WTC11 (cell line): ENCODE measurements at places on chromosomes 3 and 15. TPM values are rescaled to one million over a fixed set of nuclear protein-coding genes. Genes with fewer than 3 reads are reported as not detected.

The SPATA12 gene
- total RNA-seq: 0.18 to 0.39 TPM (median 0.37 TPM) in 3 replicates

- H3K27ac ChIP-seq: no peak overlapping the region
- peaks cover 24% of the 10 kb centered on the region for H3K4me1 ChIP-seq
- DNase-seq: no peak
- no peaks in the 10 kb centered on the region; the same call in 1 of the 2 replicates for H3K27me3 ChIP-seq
Observed at GRCh38 chr15:50767332-50767861, 1.9 kb upstream of the SPPL2A start.

The LINGO1 gene
- 51.3 to 60.5 TPM (median 58.9 TPM) in 3 replicates for total RNA-seq

DNA sequence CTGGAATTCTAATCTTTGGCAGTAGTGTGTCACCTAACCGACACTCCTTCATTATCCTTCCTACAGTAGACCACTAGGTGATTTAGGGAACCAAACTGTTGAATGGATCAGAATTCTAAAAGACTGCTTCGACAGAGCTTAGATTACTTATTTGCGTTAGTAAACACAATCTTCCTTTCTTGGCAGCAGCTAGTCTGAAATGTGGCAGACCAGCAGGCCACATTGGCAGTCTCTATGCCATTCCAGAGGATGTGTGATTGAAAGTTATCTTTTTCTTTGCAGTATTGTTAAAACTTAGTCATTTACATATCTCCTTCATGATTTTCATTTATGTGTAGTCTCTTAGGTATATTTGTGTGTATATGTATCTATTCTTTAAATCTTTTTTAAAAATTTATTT lies 23.6 kb downstream of the MBNL1 start:
- no peak for DNase-seq
- H3K36me3 ChIP-seq: no peaks in the 10 kb centered on the region
- no peak overlapping the region for H3K27ac ChIP-seq
- H3K4me3 ChIP-seq: no peak overlapping the region
- H3K4me1 ChIP-seq: peaks cover 40% of the 10 kb centered on the region

DNA sequence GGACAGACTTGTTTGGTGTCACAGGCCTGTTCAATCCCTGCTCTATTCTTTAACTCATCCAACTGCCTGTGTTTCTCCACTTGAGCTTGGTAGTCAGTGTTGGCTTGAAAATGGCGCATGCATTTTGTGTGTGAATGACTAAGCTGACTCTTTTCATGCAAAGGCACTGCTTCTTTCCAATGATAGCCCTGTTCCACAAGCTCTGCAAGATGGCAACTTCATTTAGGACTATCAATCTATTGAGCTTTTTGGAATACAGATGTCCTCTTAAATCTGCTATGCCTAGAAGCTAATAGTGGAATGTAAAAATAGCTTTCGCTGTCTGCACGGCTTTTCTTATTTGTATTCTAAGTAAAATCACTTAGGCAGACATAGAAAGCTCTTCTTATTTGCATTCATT lies 33.6 kb upstream of the SYNPR start:
- no peaks in the 10 kb centered on the region; the same call in none of the 2 replicates for H3K27me3 ChIP-seq
- no peaks in the 10 kb centered on the region for H3K4me1 ChIP-seq
- H3K4me3 ChIP-seq: no peak overlapping the region
- DNase-seq: no peak
- H3K36me3 ChIP-seq: no peaks in the 10 kb centered on the region

GRCh38 chr3:65702202-65702601 lies 336.5 kb downstream of the MAGI1 start:
- no peaks in the 10 kb centered on the region for H3K27me3 ChIP-seq
- peaks cover 10% of the 10 kb centered on the region for H3K4me1 ChIP-seq
- H3K27ac ChIP-seq: no peak overlapping the region; the same call in 1 of the 2 replicates
- no peak for DNase-seq
- H3K4me3 ChIP-seq: no peak overlapping the region
- peaks cover 5% of the 10 kb centered on the region; the same call in 1 of the 2 replicates for H3K36me3 ChIP-seq

DNA sequence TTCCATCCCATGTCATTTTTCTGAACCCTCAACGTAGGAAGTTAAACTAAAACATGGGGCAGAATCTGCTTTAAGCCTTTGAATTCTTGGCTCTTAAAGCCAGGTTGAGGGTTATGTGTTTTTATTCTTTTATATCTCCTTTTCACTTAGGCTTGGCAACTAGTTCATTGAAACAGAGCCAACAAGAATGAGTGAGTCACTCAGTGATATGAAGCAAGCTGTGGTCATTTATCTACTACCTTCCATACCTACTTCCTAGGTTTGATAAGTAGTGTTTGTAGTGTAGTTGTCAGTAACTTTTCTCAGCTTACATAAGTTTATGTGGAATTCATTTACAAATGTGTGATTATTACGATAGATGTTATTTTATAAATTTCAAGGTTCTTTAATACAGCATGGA lies 67.4 kb downstream of the SNRPN start:
- H3K36me3 ChIP-seq: peaks cover 89% of the 10 kb centered on the region
- no peaks in the 10 kb centered on the region for H3K27me3 ChIP-seq
- H3K4me1 ChIP-seq: peaks cover 9% of the 10 kb centered on the region
- DNase-seq: no peak

DNA sequence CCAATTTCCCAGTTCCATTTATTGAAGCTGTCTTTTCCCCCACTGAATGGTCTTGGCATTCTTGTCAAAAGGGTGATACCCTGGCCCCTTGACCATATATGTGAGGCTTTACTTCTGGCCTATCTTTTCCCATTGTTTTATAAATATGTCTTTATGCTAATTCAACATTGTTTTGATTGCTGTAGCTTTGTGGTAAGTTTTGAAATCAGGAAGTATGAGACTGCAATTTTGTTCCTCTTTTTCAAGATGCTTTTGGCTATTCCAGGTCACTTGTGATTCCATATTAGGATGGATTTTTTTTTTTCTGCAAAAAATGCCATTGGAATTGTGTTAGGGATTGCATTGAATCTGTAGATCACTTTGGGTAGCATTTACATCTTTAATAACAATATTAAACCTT lies 141.2 kb upstream of the MANF start:
- H3K4me3 ChIP-seq: no peak overlapping the region
- H3K36me3 ChIP-seq: peaks cover 13% of the 10 kb centered on the region
- no peak overlapping the region for H3K27ac ChIP-seq
- DNase-seq: no peak

The AP3B2 gene
- total RNA-seq: 15.2 to 17.7 TPM (median 17.5 TPM) in 3 replicates

- peaks cover 7% of the 10 kb centered on the region for H3K27me3 ChIP-seq
- no peak overlapping the region for H3K4me3 ChIP-seq
- H3K4me1 ChIP-seq: peaks cover 22% of the 10 kb centered on the region
- H3K27ac ChIP-seq: no peak overlapping the region
Observed at GRCh38 chr3:13544293-13544831, 4.6 kb upstream of the FBLN2 start.

GRCh38 chr3:99407257-99407656 lies 231.1 kb upstream of the COL8A1 start:
- H3K36me3 ChIP-seq: no peaks in the 10 kb centered on the region
- H3K4me3 ChIP-seq: no peak overlapping the region
- H3K4me1 ChIP-seq: no peaks in the 10 kb centered on the region

DNA sequence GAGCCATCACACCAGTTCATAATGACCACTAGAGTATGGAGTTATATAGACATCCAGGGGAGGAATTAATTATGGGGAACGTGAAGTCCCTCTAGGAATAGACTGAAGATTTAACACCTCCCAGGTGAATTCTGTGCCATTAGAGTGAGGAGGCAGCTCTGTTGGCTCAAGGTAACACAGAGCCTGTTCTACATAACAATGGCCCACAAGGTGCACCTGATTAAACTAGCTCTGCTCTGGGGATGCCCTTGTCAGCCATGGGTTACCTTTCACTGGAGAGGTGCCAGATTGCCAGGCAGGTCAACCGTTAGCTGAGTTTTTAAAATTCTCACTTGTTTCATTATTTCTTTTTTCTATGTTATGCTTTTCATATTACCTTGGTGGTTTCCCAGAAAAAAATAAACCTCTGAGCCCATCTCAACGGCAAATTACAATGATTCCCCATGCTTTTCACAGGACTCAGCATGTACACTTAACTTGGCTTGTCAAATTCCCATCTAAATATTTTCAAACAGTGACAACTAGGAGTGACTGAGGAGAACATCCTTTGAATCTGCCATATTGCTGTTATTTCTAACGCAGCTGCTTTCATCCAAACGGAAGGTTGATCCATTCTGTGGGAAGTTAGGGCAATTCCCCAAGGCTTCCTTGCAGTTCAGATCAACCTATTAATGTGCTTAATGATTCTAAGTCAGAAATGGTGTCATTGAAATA lies 512.9 kb downstream of the MCTP2 start:
- H3K4me1 ChIP-seq: peaks cover 35% of the 10 kb centered on the region
- DNase-seq: peak; percentile 33

The VIPR1 gene
- total RNA-seq: 7.1 to 9.4 TPM (median 7.2 TPM) in 3 replicates

DNA sequence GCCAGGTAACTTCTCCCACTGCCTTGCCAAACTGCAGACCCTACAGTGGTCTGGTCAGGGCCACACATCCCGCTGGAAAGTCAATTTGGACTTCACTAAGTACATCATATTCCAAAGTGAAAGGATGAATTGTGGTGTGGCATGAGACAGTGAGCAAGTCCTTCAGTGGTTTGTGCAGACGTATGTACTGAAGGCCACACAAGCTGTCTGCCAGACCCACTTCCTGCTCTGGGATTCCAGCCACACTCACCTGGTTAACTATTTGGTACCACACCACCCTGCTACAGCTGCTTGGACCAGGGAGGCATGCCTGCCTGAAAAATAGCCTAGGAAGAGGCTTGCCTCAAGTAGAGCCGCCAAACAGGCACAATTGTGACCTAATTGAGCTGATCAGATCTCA lies 94.1 kb upstream of the STRIT1 start:
- no peak for DNase-seq
- H3K4me3 ChIP-seq: no peak overlapping the region
- H3K27me3 ChIP-seq: no peaks in the 10 kb centered on the region
- peaks cover 17% of the 10 kb centered on the region for H3K4me1 ChIP-seq
- H3K27ac ChIP-seq: no peak overlapping the region

DNA sequence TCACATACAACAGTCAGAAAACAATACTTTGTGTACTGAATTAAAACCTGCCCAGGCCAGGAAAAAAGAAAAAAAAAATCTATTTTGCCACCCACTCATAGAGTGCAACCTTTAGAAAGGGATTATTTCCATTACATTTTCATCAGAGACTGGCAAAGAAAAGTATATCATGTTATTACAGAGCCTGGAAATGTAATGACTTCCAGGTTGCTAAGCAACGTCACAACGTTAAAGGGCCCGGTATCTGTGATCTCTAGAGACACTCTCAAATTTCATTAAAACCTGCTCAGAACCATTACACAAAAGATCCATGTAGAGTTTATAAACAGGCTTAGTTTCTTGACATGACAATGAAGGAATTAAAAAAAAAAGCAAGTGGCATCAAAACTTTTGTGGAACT lies 170.5 kb downstream of the CTNNB1 start:
- H3K27ac ChIP-seq: no peak overlapping the region
- H3K4me3 ChIP-seq: no peak overlapping the region
- no peaks in the 10 kb centered on the region; the same call in 1 of the 2 replicates for H3K36me3 ChIP-seq
- peaks cover 71% of the 10 kb centered on the region for H3K4me1 ChIP-seq
- H3K27me3 ChIP-seq: no peaks in the 10 kb centered on the region; the same call in 1 of the 2 replicates

DNA sequence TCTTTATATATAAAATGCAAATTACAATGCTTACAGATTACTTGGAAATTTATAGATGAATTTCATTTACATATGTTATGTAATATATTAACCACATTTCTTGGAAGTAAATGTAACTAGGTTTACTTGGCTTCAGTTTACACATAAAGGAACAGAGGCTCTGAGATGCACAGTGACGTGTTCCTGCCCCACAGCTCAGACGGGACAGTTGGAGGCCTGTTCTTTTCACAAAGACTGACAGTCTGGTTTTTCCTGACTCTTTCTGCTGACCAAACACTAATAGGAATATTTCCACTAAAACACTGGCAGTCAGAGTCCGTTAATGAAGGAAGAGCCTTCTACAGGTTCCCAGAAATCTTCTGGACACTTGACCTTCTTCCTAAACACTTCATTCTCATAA lies 336.1 kb downstream of the MFSD1 start:
- H3K27ac ChIP-seq: no peak overlapping the region
- DNase-seq: no peak
- no peaks in the 10 kb centered on the region for H3K4me1 ChIP-seq
- no peaks in the 10 kb centered on the region for H3K27me3 ChIP-seq
- H3K36me3 ChIP-seq: no peaks in the 10 kb centered on the region

- peaks cover 7% of the 10 kb centered on the region for H3K4me1 ChIP-seq
- H3K27ac ChIP-seq: no peak overlapping the region
- no peak for DNase-seq
Observed at GRCh38 chr3:70868561-70868960, 556.1 kb upstream of the MDFIC2 start.

DNA sequence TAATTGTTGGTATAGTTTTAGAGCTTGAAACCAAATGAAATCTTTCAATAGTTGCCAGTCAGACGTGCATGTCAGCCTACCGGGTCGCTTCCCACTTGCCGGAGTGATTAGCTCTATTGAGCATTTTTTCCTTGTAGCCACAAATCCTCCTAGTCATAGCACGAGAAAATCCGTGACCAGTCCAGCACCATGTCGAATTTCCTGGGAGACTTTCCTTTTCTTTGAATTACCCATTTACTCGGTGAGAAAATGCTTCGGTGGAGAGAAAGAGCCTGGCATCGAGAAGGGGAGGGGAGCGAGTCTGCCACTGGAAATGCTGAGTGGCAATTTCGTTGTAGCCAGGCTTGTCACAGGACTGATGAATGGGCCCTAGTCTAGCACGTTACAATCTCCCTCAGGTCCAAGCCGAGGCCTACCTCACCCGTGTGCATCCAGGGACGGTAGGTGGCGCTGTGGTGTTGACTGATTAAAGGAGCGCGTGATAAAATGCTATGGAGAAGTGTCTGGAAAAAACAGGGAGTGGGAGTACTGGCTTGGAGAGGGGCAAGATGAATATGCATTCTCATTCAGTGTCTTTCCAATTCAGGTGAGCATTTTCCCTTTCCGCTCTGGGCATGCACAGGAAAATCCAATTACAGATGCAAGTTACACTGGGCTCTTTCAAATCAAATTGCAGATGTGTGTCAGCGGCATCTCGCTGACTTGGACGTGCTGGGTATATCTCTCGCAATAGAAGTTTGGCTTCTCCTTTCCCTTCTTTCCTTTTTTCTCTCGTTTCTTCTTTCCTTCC lies 238.8 kb downstream of the EDEM1 start:
- H3K27ac ChIP-seq: no peak overlapping the region
- H3K4me3 ChIP-seq: no peak overlapping the region
- peaks cover 4% of the 10 kb centered on the region for H3K4me1 ChIP-seq
- no peaks in the 10 kb centered on the region; the same call in 1 of the 2 replicates for H3K27me3 ChIP-seq
- peaks cover 11% of the 10 kb centered on the region; the same call in 1 of the 2 replicates for H3K36me3 ChIP-seq
- DNase-seq: peak; percentile 86

The GPR87 gene
- 0.16 TPM in 1 of 3 replicates, not detected in the others for total RNA-seq

- no peak for DNase-seq
- no peak overlapping the region for H3K27ac ChIP-seq
- H3K4me1 ChIP-seq: peaks cover 38% of the 10 kb centered on the region
- H3K27me3 ChIP-seq: peaks cover 5% of the 10 kb centered on the region
- no peak overlapping the region for H3K4me3 ChIP-seq
- H3K36me3 ChIP-seq: no peaks in the 10 kb centered on the region
Observed at GRCh38 chr15:40340038-40340739, 550 bp downstream of the CCDC9B start.

GRCh38 chr15:89675606-89676005 lies 3.6 kb downstream of the PLIN1 start:
- no peak overlapping the region for H3K27ac ChIP-seq
- no peak for DNase-seq
- H3K4me1 ChIP-seq: no peaks in the 10 kb centered on the region; the same call in 1 of the 2 replicates
- no peaks in the 10 kb centered on the region for H3K36me3 ChIP-seq

- H3K4me1 ChIP-seq: no peaks in the 10 kb centered on the region
- no peak for DNase-seq
- H3K36me3 ChIP-seq: peaks cover 36% of the 10 kb centered on the region
Observed at GRCh38 chr15:42175671-42176070, 19.2 kb upstream of the PLA2G4F start.

The FANCD2OS gene
- total RNA-seq: not detected in 3 replicates
